ENCODE measurements at places on chromosomes 3 and 15.

DNA sequence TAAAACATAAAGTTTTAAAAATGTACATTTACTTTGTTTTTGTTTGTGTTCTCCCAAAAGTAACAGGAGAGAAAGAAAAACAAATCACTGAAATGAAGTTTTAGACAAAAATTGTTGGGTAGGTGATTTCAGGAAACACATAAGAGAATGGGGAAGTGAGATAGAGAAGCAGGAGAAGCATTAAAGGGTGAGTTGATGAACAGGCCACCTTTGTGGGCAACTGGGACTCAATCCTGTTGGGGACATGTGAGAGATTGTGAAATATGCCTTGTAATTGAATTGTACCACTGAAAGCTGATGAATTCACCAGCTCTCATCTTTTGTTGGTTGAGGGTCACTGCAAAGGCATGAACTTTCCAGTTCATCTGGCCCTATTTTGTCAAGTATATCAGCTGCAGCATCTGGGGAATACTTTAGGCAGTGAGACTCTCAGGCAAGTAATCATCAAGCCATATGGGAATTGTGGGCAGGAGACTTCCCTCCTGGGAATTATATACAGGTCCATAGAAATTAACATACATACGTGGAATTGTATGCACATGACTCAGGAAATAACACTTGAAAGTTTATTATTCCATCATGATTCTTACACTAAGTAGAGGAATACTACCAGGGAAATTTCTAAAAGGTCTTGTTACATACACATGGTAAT, 181.0 kb downstream of the ZBBX start:
- DNase-seq: no peak

DNA sequence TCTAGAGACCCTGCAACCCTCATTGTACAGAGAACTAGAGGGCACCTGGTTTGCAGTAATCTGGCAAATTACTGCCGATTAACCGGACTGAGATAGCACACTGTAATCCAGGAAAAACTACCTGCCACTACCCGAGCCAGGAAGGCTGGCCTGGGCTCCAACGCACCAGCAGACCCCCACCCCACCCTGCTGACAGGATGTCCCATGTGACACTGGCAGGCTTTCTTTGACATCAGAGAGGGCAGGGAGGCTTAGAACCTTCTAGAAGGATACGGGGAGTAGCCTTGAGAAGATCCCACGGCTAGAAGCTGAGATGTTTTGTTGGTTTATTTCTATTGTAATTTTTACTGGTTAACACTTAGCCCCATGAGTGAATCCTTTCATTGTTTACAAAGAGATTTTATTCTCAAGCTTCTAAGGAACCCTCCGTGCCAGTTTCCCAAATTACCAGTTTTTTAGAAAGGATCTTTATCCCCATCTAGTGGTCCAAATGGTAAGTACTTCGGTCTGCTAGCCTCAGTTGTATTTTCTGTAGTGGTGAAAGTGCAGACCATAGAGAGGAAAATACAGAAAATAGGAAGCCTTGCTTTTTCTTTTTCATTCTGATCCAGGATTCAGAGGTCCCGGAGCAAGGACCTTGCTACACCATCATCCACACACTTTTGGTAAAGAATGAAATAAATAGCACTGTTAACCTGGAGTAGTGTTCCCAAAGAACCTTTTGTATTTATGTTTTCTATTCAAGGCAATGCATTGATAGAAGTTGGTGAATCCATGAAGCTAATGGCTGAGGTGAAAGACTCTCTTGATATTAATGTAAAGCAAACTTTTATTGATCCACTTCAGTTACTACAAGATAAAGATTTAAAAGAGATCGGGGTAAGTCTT, 81.9 kb upstream of the ADAMTSL3 start:
- no peak for DNase-seq

DNA sequence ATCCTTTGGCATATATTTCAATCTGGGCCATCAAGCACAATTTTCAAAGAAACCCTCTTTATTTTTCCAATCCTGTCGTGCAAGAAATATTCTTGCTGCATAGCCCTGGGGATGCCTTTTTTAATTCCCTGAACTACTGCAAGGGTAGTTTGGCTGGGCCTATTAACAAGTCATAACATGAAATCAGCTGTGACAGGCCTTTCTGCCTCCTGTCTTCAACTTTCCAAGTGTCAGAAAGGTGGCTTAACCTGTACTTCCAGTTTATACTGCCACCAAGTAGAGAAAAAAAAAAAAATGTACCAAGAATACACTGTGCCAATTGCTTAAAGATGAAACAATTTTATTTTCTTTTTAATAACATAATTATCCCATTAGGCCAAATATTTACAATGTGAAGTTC, 32.4 kb upstream of the SPPL2A start:
- DNase-seq: no peak

DNA sequence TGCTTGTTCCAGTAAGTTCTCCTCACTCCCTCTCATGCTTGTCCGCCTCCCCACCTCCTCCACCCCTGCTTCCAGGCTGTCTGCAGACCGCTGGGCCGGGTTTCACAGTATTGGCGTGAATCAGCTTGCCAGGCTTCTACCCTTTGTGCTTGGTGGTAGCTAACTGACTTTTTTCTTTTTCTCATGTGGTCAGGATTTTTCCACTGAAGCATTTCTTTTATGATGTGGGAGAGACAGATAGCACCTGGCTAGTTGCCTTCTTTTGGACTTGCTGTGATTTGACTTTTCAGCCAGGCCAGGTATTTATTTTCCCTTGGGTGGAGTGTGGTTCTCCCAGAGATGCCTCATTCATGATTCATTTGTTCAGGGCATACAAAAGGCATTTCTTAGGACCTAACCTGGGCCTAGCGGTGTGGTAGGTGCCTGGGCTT, 60.6 kb downstream of the ST6GAL1 start:
- no peak for DNase-seq

- no peak for DNase-seq
Observed at GRCh38 chr3:144127700-144128099, 156.1 kb downstream of the DIPK2A start.

DNA sequence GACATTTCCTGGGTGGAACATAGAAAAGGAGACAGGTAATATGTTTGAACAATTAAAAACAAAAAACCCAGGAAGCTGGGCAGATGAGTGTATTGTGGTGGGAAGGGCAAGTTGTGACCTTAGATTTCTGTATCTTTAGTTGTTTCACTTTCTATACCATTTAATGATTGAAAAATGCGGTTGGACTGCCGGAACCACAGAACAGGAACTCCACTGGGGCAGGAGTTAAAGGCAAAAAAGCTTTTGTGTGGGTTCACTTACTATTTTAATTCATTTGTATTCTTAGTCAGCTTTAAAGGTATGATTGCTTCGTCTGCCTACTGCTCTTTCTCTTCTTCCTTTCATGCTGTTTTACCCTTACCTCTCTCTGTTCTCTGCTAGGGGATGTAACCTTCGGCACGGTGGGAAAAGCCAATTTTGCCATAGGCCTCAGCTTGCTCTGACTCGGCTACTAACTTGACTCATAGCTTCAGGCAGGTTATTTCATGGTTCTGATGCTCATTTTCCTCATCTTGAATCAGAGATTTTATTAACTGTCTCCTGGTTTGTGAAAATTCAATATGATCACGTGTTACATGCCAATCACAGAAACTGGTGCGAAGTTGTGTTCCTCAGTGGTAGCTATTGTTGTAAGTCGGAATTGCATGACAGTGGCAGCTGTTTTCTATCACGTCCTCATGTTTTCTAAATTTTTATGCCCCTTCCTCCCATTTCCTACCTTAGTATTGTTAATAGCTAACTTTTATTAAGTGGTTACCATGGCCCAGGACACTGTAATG, 1.6 kb upstream of the MCTP2 start:
- peak; percentile 43 for DNase-seq

DNA sequence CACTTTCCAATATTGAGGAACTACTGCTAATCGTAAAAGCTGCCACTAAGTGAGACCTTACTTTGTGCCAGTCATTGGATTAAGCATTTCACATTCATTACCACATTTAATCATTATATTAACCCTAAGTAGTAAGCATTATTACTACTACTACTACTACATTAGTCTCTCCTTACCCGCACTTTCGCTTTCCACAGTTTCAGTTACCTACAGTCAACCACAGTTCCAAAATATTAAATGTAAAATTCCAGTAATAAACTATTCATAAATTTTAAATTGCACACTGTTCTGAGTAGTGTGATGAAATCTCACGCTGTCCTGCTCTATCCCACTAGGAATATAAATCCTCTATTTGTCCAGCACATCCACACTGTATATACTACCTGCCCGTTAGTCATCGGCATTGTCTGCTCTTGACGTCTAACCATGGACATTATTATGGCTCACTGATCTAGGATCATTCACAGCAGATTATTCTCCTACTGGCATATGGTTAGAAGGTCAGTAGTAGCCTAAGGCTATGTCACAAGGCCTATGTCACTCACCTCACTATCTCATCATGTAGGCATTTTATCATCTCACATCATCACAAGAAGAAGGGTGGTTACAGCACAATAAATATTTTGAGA, 121.1 kb downstream of the GSK3B start:
- no peak for DNase-seq

GRCh38 chr3:106824856-106825255, 552.4 kb upstream of the CCDC54 start:
- DNase-seq: no peak

GRCh38 chr3:131772269-131773026, 262.4 kb downstream of the CPNE4 start:
- no peak for DNase-seq

- no peak for DNase-seq
Observed at GRCh38 chr3:104244680-104245220, 1122.0 kb upstream of the ALCAM start.

GRCh38 chr15:87967951-87968350, 288.6 kb downstream of the NTRK3 start:
- no peak for DNase-seq

- DNase-seq: no peak
Observed at GRCh38 chr3:139388077-139388476, 1.4 kb downstream of the COPB2 start.

GRCh38 chr15:51223771-51224229, 114.6 kb downstream of the CYP19A1 start:
- no peak for DNase-seq

DNA sequence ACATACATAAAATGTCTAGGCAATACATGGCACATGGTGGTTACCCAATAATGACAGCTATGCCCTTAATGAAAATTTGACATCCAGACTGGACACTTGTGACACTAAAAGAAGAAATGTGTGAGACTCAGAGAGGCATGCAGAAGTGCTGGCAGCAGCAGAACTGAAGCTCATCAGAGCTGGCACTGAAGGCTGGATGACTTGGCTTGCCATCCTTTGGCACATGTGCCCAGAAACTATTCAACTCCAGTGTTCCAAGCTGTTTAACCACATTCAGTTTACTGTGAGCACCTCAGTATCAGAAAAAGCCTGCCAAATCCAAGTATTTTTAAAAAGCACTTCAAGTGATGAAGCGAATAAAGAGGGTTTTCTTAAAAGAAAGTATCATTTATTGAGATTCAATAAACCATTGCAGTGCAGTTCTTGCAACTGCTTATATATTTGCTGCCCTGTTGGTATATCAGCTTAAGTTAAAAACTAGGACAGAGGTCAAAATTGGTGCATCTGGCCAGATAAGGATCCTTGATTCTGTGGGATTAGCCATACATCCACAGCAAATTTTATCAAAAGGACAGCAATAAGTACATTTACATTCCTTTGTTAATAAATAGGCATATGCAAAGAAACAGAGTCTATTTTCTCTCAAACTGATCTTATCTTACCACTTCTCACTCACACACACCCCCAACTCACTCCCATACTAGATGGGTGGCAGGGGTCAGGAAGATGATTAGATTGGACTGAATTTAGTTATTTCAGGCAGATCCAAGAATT, 15.8 kb downstream of the IGSF11 start:
- no peak for DNase-seq

DNA sequence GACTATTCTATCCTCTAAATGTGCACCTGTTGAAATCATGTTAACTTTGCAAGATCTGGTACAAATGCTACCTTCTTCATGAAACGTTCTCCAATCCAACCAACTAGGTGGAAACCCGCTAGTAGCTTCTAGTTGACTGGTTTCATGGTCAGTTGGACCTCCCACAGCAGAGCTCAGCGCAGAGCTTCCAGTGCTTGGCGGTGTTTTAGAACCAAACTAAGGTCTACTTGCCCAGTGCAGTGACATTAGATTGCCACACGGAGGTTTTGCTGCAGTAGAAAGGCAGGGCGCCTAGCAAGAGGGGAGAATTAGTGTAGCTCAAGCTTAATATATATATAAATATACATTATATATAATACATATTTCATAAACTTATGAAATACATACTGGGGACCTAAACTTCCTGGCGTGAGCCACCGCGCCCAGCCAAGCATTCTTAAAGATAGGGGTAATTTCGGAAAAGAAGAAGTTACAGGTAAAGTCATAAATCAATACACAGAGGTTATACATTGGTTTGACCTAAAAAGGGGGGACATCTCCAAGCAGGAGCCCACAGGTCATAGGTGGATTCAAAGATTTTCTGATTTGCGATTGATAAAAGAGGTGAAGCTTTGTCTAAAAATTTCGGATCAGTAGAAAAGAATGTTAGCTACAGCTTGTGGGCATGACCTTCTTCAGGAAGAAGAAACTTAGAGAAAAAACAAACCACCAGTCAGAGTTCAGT, 2.1 kb upstream of the OXSR1 start:
- no peak for DNase-seq

DNA sequence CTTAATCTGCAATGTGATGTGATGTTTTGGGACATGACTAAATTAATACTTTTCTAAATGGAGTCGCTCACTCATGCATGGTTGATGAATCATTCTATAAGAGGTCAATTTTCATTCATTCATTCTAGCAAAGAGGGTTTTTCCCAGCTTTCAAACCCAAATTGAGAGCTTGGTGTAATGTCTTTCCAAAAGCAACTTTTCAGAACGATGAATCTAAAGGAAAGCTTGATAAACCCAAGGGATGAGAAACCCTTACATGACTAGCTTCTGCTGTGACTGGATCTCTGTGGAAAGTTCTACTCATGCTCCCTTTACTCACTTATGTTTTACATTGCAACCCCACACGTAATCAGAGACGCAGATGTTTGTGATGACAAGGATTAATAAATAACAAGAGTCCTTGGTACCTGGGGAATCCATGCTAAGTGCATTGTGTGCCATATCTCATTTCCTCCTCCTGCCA, 47.7 kb downstream of the PDZRN3 start:
- DNase-seq: no peak

GRCh38 chr15:73723191-73723590, 30.0 kb downstream of the INSYN1 start:
- DNase-seq: no peak

GRCh38 chr3:62962714-62963113, 87.5 kb upstream of the CADPS start:
- no peak for DNase-seq
